ENCODE measurements at places on chromosomes 13 and 19.

DNA sequence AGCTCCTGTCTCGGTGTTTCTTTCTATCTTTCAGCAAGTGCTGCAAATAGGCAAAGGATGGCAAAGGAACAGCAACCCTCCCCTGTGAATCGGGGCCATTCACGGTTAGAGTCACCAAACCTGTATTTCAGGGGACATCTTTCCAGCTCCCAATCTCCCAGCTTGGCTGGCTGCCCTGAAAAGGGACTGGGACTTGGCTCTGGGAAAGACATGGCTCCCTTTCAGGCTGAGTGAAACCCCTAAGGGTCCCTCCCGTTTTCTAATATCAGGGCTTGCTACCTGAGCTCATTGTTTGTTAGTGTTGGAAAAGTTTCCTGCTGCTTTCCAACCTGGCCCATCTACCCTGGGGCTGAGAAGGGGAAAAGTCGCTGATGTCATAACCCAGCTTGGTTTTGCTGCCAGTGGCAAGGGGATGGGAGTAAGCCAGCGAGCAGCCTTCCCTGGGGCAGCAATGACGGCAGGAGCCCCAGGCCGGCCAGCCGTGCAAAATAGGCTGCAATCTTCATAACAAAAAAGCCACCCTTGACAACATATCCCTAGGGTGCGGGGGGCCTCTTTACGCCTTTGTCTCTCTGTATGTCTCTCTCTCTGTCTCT lies 29.9 kb downstream of the SERP2 start:
- no peak for DNase-seq

- peak; percentile 99 for DNase-seq
Observed at GRCh38 chr19:2840794-2841791, at the start of gene ZNF555. TSS of gene ZNF555 (plus strand) at chr19:2841475. CDS start at chr19:2841573, 98 bp downstream.

- peak; percentile 38 for DNase-seq
Observed at GRCh38 chr19:12994701-12995595, at the start of gene NFIX. TSS of gene NFIX (plus strand) at chr19:12995475. CDS start at chr19:12995838, 363 bp downstream.

DNA sequence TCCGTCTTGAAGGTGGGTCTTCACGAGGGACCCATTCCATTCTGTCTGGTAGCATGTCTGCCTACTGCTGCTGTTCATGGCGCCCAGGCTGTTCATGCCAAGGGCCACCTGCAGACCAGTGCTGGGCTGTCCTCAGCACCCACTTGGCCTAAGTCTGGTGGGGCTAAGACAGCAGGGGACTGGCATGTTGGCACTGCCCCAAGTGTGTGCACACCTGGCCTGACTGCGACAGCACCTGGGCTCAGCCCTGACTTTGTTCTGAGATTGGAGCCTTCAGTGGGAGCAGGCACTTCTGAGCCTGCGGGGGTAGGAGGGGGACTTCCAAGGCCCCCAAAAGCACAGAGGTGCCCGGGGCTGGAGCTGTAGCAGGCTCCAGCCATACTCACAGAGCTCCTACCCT lies 250.8 kb upstream of the EDNRB start:
- DNase-seq = no peak

GRCh38 chr13:80048802-80049201 lies 292.1 kb downstream of the SPRY2 start:
- DNase-seq = no peak

DNA sequence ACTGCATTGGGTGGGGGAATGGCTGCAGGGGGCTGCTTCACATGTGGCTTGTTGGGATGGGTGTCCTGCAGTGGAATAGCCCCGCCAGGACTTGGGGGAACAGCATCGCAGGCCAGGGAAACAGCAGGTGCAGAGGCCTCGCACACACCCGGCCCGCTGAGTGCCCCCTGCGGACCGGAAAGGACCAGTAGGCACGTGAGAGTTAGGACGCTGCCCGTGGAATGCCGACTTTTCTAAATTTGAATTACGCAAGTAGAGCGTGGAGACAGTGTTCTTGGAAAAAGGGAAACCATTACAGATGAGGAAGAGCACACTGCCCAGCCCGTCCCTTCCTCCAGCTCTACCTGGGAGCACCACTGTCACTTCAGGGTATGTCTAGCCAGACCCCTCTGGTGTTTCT lies 11.5 kb downstream of the DNM2 start:
- DNase-seq = no peak

GRCh38 chr19:35430409-35431144 lies 17.5 kb upstream of the FFAR2 start:
- no peak for DNase-seq

DNA sequence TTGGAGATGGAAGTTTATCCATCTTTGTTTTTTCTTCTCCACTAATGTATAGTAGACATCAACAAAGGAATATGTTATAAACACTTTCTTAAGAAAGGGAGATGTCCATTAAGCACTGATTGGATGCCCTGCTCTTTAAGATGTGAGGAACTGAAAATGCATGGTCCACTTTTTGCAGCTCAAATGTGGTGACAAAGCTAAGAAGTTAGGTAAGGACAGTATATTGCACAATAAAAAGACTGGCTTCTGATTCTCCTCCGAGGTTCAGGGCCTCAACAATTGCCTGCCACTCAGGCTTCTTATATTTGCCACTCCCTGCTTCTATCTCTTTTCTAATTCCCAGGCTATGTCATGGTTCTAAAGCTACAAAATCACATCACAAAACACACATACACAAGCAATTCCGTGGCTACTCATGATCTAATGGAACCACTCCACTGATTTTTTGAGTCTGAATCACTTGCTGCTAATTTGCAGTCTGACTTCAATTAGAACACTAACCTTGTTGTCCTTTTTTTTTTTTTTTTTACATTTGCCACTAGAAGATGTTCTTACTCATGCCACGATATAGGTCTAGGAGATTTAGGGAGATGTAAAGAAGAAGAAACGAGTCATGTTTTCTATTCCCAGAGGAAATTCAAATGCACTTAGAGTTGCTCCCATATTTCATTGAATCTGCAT lies 29.6 kb upstream of the TNFSF11 start:
- no peak for DNase-seq

GRCh38 chr19:1747285-1748114 lies 5.8 kb upstream of the ONECUT3 start:
- DNase-seq = no peak

DNA sequence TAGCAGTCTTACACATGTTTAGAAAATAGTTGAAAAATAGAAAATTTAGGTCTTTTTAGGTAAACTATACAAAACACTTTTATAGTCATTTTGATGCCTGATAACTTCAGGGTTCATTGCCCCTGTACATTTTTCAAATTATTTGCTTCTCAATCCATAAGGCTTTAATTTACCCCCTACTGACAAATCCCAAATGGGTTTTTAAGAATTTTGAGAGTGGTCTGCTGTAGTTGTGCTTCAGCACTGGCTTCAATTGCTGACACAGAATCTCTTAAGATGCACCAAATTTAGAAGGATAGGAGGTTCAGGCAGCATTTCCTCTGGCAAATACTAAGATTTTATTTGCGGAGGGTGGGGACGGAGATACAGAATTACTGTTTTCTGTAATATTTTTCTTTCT lies 89.4 kb downstream of the PCCA start:
- DNase-seq = no peak

GRCh38 chr19:50333235-50333736 lies 4.1 kb upstream of the KCNC3 start:
- peak; percentile 89 for DNase-seq

GRCh38 chr13:85386424-85386823 lies 412.8 kb downstream of the SLITRK6 start:
- DNase-seq = no peak

- no peak for DNase-seq
Observed at GRCh38 chr19:16002406-16003384, 53.9 kb downstream of the OR10H4 start.
